ENCODE measurements at places on chromosomes 3 and 15.

DNA sequence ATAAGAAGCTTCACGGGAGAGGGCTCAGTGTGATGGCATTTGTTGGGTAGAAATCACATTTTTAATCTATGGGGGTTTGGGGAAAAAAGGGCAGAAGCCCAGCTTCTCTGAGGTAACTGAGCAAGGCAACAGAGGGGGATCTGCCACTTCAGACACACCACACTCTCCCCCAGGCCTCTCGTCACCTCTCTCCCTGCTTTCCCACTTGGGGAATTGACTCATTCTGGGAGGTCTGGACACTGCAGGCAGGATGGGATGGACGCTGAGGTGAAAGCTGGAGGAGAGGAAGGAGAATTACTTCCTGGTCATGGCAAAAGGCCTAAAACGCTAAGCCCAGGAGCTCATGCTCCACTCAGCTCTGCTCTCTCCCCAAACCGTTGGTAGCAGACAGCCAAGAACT is 33.2 kb downstream of the MYO5C start:
- DNase-seq: no peak

DNA sequence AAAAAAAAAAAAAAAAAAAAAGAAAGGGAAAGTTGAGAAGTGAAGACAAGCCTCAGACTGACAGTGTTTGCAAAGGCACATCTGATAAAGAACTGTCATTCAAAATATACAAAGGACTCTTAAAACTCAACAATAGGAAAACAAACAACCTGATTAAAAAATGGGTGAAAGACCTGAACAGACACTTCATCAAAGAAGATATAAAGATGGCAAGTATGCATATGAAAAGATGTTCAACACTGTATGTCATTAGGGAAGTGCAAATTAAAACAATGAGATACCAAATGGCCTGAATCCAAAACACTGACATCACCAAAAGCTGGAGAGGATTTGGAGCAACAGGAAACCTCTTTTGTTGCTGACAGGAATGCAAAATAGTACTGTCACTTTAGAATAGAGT is 48.6 kb downstream of the MCCC1 start:
- no peak for DNase-seq

GRCh38 chr3:64290864-64291263 is 65.6 kb upstream of the PRICKLE2 start:
- no peak for DNase-seq

GRCh38 chr3:141412087-141412935 is 44.0 kb downstream of the ZBTB38 start:
- no peak for DNase-seq

- no peak for DNase-seq
Observed at GRCh38 chr15:41930221-41930866, 36.5 kb upstream of the SPTBN5 start.

DNA sequence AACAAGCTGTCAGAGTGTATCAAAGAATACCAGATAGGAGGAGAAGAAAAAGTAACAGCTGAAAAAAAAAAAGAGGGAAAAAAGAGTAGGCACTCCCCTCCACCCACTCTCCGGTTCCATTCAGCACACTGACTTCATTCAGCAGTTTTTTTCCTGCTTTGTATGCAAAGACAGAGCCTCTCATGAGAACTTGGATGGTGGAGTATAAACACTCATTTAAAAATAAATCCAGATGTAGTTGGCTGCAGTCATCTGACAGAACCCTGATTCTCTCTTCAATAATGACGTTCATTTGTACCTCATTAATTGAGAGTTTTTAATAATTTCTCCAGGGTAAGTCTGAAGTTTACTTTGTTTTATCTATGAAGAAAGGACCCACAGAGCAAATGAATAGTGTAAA is 81.0 kb downstream of the TMEM108 start:
- DNase-seq: no peak

DNA sequence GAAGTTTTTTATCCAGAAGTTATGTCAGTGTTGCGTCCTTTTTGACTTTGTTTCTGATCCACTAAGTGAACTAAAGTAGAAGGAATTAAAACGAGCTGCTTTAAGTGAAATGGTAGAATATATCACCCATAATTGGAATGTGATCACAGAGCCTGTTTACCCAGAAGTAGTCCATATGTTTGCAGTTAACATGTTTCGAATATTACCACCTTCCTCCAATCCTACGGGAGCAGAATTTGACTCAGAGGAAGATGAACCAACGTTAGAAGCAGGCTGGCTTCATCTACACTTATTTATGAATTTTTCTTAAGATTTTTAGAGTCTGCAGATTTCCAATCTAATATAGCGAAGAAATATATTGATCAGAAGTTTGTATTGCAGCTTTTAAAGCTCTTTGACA is 57.6 kb downstream of the DNAH1 start:
- DNase-seq: no peak

DNA sequence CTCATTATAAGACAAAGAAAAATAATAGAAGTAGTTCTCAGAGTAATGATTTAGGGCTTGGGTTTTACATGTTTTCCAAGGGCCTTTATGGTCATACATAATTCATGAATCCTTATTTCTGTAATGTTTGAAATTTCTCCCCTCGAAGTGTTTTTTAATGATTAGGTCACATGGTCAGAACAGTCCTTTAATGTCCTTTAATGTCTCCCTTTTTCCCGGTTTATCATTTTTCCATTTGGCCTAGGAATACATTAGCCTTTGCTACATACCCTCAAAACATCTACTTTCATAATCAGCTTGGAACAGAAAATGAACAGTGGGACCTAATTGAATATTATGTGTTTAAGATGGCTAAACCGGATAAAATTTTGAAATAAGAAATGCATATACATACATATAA is 159.9 kb upstream of the ROBO2 start:
- no peak for DNase-seq

DNA sequence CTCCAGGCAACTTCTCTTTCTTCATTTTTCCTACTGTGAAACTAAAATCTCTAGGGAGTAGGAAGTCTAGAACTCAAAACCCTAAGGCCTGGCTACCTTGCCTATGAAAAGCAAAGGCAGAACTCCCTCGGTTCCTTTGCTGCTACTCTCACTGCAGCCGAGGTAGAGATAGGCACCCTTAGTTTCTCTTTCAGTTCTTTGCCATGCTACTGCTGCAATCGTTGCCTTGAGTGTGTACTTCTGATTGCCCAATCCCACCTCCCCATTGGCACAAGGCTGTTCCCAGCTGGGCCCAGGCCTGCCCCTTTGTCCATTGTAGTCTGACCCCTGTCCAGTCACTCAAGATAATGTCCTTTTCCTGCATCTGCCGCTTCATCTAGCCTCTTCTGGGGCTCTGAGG is 92.3 kb upstream of the MRPS22 start:
- DNase-seq: no peak

Measured in activated T-helper 1 cell treated with Interleukin-2 at 50 U/mL for 16 hours (primary cell).